ENCODE measurements at places on chromosomes 1 and 21.

DNA sequence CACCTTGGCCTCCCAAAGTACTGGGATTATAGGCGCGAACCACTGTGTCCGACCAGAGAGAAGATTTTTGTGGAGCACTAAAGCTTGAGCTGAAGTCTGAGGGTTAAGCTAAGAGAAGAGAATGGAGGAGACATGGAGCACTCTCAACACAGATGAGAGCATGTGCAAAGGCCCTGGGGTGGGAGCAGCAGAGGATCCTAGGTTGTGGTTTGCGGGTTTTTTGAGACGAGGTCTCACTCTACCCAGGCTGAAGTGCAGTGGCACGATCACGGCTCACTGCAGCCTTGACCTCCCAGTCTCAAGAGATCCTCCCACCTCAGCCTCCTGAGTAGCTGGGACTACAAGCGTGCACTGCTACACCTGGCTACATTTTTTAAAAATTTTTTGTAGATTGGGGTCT is 30.5 kb downstream of the FBXO2 start:
- DNase-seq = no peak

DNA sequence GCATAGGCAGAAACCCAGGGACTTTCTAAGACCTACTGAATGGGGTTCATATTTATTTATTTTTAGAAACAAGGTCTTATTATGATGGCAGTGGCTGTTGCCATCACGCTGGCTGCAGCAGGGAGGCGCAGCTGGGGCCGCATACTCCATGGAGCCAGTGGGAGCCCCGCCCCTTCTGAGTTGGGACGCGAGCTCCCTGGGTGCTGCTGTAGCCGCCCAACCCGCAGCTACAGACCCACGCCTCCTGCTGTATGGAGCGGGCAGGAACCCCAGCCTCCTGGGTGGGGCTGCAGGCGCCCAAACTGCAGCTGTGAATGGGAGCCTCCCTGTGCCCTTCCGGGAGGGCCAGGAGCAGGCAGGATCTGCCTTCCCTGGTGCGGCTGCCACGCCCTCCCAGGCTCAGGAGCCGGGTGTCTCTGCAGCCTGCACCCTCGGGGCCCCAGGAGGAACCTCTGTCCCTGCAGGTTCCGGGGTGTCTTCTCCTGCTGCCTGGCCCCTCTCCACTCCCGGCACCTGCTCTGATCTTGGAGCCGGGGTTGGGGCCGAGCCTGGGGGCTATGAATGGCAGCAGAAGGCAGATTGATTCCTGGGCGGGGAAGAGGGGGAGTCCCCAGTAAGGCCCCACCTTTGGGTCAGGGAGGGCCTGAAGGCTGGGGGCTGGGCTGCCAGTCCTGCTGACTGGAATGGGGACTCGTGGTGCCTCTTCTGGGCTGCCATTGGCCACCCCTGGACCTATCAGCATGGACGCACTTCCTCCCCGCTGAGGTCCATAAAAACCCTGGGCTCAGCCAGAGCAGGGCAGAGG is 66.5 kb upstream of the LRRN2 start:
- DNase-seq = no peak

DNA sequence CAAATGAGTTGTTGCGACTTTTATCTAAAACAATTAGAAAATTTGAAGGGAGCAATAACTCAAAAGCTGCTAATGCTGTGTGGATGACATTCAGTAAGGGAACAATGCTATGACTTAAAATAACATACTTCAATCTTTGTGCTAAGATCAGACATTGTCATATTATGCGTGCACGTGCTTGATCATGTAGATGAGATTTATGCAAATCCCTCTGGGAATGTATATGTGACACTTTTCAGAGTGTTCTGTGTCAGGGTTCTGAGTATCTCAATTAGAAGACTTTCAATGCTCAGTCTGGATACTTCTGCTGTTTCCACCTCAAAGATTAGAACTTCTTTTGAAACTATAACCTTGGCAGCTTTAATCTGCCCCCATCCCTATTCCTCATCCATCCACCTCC is 18.6 kb upstream of the POU2F1 start:
- no peak for DNase-seq

GRCh38 chr21:29365661-29366265 is 67.0 kb downstream of the BACH1 start:
- DNase-seq = no peak

Measured in stimulated activated CD8-positive, alpha-beta memory T cell treated with anti-CD3 and anti-CD28 coated beads, Interleukin-4, amount 100 ng/mL, for 4 hours (primary cell).